ENCODE measurements at places on chromosomes 5 and 9.

GRCh38 chr5:38527475-38527874 lies 29.0 kb downstream of the LIFR start:
- H3K4me1 ChIP-seq = no peaks in the 10 kb centered on the region
- no peak for DNase-seq
- H3K36me3 ChIP-seq = no peaks in the 10 kb centered on the region

DNA sequence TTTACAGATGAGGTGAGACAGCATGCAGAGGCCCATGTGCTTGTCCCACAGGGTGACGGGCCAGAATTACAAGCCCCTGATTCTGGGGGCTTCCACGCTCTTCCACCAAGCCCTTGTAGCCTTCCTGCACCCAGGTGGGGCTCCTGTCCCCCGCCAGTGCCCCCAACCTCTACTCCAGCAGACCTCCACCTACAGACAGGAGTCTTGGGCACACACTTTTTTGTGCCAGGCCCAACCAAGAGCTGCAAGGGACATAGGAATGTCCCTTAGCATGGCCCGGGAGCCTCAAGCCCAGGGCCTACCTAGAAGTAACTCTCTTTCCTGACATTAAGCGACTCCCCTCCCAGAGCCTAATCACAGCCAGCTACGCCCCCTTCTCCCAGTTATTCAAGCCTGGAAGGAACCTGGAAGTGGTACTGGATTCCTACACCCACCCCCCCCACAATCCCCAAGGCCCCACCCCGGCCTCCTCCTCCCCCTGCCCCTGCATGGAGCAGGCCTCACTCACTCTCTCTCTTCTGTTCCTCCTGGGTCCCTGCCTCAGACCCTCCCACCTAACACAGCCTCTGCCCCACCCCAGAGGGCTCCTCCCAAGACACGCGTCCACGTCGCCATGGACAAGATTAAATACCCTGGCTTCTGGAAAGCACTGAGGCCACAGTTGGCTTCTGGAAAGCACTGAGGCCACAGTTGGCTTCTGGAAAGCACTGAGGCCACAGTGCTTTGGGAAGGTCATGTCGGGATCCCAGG lies 30.5 kb downstream of the ADAMTS2 start:
- H3K4me1 ChIP-seq = no peaks in the 10 kb centered on the region
- H3K27ac ChIP-seq = peak overlapping the region; percentile 40
- DNase-seq = no peak
- no peaks in the 10 kb centered on the region for H3K36me3 ChIP-seq

DNA sequence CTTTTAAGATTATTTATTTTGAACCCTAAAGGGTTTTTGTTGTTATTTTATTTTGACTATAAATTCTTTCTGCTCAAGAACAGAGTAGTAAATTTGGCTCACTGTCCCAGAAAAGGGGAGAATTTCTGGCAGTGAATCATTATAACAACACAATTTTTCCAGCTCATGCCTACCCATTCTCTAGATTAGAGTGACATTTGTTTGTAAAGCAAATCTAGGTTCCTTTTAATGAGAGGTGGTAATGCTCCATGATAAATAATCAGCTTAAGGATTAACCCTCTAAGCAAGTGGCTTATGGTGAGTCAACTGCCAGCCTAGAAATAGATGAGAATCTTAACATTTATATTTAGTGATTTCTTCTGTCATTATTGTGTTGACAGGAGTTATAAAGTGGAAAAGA lies 409.2 kb downstream of the NFIB start:
- H3K27me3 ChIP-seq = no peaks in the 10 kb centered on the region
- no peaks in the 10 kb centered on the region for H3K36me3 ChIP-seq
- H3K4me1 ChIP-seq = no peaks in the 10 kb centered on the region
- no peak for DNase-seq

DNA sequence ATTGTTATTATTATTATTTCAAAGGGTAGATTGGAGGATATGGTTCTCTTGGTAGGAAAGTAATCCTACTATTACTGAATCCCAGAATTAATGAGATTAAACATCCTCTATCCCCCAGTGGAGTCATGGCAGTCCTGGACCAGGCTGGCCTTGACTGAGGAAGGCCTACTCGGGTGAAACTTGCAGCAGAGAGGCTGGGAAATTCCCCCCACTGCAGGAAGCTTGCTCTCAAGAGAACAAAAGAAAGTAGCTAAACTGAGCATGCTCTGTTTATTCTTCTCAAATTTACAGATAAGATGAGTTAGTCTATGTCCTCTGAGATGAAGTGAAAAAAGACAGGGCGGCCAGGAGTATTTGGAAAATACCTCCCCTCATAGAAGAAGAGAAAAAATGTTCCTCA lies 233.9 kb upstream of the RPS23 start:
- H3K27me3 ChIP-seq = no peaks in the 10 kb centered on the region
- no peak for DNase-seq
- no peak overlapping the region for H3K4me3 ChIP-seq
- no peaks in the 10 kb centered on the region for H3K36me3 ChIP-seq
- H3K4me1 ChIP-seq = no peaks in the 10 kb centered on the region
- no peak overlapping the region for H3K27ac ChIP-seq

DNA sequence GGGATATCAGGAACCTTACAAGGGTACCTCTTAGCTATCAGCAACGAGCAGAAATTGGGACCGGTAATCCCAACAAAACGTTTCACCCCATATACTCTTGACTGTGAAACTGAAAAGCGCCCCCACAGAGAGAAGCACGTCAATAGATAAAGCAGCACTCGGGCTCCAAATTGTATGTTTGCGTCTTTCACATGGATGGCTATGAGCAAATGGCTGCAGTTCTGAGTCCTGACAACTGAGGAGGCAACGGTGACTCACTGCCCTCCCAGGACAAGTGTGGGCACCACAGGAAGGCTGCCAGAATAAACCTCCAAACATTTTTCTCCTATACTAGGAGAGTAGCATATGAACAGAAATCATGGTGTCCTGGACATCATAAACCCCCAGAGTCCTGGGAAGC lies 36.6 kb downstream of the SEMA4D start:
- no peak overlapping the region for H3K4me3 ChIP-seq
- no peaks in the 10 kb centered on the region for H3K36me3 ChIP-seq
- H3K4me1 ChIP-seq = no peaks in the 10 kb centered on the region
- no peak for DNase-seq
- no peaks in the 10 kb centered on the region for H3K27me3 ChIP-seq
- H3K27ac ChIP-seq = no peak overlapping the region

GRCh38 chr5:1019001-1019905 lies 10.7 kb downstream of the NKD2 start:
- no peaks in the 10 kb centered on the region for H3K27me3 ChIP-seq
- no peaks in the 10 kb centered on the region for H3K36me3 ChIP-seq
- no peaks in the 10 kb centered on the region for H3K4me1 ChIP-seq
- no peak overlapping the region for H3K4me3 ChIP-seq
- H3K27ac ChIP-seq = no peak overlapping the region

- no peaks in the 10 kb centered on the region for H3K27me3 ChIP-seq
- H3K4me1 ChIP-seq = peaks cover 13% of the 10 kb centered on the region
- H3K36me3 ChIP-seq = no peaks in the 10 kb centered on the region
- no peak overlapping the region for H3K27ac ChIP-seq
These were observed 899.2 kb upstream of the WWC1 start for GRCh38 chr5:167392240-167392639.

- H3K4me1 ChIP-seq = no peaks in the 10 kb centered on the region
- no peak for DNase-seq
- H3K27ac ChIP-seq = no peak overlapping the region
- peaks cover 14% of the 10 kb centered on the region for H3K36me3 ChIP-seq
- H3K4me3 ChIP-seq = no peak overlapping the region
These were observed 42.5 kb upstream of the PHF2 start for GRCh38 chr9:93533863-93534262.

- no peak overlapping the region for H3K27ac ChIP-seq
- no peaks in the 10 kb centered on the region for H3K27me3 ChIP-seq
- DNase-seq = no peak
- no peaks in the 10 kb centered on the region for H3K36me3 ChIP-seq
- H3K4me1 ChIP-seq = no peaks in the 10 kb centered on the region
These were observed 75.3 kb downstream of the NMUR2 start for GRCh38 chr5:152329761-152330283.

GRCh38 chr9:94821098-94821887 lies 94.8 kb downstream of the AOPEP start:
- H3K4me1 ChIP-seq = no peaks in the 10 kb centered on the region
- DNase-seq = no peak
- H3K36me3 ChIP-seq = no peaks in the 10 kb centered on the region
- no peaks in the 10 kb centered on the region for H3K27me3 ChIP-seq

DNA sequence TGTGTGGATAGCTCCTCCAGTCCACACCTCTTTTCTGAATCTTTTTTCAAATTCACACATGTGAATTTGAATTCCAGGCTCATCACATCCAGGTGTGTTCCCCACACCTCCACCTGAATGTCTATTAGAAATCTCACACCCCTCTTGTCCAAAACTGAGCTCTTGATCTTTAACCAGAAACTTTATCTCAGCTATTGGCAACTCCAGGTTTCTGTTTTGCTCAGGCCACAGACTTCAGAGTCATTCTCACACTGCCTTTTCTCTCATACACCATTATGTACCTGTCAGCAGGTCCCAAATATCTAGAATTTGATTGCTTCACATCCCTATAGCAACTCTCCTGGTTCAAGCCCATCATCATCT lies 11.6 kb downstream of the NIPSNAP3B start:
- no peak for DNase-seq
- H3K4me1 ChIP-seq = peaks cover 3% of the 10 kb centered on the region
- no peak overlapping the region for H3K4me3 ChIP-seq
- no peaks in the 10 kb centered on the region for H3K36me3 ChIP-seq
- H3K27me3 ChIP-seq = no peaks in the 10 kb centered on the region

- DNase-seq = no peak
- H3K4me1 ChIP-seq = no peaks in the 10 kb centered on the region
- H3K36me3 ChIP-seq = no peaks in the 10 kb centered on the region
- H3K27ac ChIP-seq = no peak overlapping the region
- no peak overlapping the region for H3K4me3 ChIP-seq
These were observed 618.7 kb downstream of the DNAH5 start for GRCh38 chr5:13325765-13326164.

DNA sequence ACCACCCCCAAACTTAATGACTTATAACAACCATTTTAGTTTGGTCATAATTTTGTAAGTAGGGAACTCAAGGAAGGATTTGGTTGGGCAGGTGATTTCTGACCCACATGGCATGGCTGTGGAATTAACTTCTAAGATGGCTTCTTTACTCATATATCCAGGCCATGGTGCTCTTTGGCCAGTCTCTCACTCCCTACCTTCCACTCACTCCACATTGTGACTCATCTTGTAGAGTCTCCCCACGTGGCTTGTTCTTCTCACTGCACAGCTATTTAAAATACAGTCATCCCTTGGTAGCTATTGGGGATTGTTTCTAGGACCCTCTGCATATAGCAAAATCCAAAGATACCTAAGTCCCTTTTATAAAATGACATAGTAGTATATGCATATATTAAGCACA lies 76.6 kb upstream of the MAST4 start:
- no peaks in the 10 kb centered on the region for H3K36me3 ChIP-seq
- no peaks in the 10 kb centered on the region for H3K27me3 ChIP-seq
- no peak overlapping the region for H3K27ac ChIP-seq
- DNase-seq = no peak
- H3K4me1 ChIP-seq = no peaks in the 10 kb centered on the region
- H3K4me3 ChIP-seq = no peak overlapping the region

DNA sequence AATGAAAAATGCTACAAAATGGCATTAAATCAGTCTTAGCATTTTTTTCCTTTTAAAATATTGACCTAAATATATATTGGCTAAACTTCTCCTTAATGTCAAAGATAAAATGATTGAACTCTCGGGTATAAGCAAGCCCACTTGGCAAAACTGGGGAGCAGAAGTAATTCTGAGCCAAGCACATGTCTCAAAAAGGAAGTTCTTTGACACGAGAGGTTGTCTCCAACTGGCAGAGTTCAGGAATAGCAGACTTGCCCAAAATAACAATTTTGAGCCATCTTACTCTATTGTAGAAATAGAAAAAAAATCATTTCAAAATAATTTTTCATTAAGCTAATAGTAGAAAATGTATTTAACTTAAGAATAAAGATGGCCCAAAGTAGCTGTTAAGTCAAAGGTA lies 10.4 kb upstream of the MLLT3 start:
- H3K27me3 ChIP-seq = no peaks in the 10 kb centered on the region
- no peak overlapping the region for H3K27ac ChIP-seq
- no peaks in the 10 kb centered on the region for H3K36me3 ChIP-seq
- no peak for DNase-seq

DNA sequence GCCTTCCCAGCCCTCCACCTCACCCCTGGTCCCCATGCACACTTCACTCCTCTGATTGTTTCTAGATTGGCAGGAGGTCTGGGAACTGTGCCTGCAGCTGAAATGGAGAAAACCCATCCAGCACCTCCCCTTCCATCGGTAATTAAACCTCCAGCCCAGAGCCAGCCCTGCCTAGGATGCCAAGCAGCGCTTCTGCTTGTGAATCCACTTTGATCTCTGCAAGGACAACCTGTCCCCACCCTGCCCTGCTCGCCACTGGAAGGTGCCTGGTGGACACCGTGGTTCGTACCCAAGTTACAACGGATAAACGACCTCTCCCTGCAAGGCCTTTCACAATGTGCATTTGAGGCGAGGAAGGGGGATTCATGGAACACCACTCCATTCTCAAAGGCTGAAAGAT lies 50.6 kb downstream of the IRX2 start:
- H3K27ac ChIP-seq = no peak overlapping the region
- no peaks in the 10 kb centered on the region for H3K27me3 ChIP-seq
- no peak overlapping the region for H3K4me3 ChIP-seq
- H3K4me1 ChIP-seq = no peaks in the 10 kb centered on the region
- DNase-seq = no peak

DNA sequence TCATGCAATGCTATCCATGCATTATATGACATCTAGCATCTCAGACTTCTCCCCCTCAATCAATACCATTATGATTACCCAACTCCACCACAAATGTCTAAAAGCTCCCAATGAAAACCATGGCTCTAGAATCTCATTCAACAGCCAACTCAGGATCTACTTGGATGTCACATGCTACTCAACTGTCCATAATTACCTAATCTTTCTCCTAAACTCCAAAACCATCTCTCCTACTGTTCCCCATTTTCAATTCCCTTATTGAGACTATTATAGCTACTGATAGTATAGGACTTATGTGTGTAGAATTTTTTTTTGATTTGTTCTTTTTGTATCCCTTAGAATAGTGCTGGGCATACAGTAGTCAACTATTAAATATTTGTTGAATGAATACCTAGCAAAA lies 8.2 kb upstream of the STRBP start:
- H3K27ac ChIP-seq = no peak overlapping the region
- no peak overlapping the region for H3K4me3 ChIP-seq
- DNase-seq = no peak

GRCh38 chr9:37056046-37056920 lies 22.2 kb upstream of the PAX5 start:
- no peak overlapping the region for H3K4me3 ChIP-seq
- DNase-seq = no peak
- H3K27me3 ChIP-seq = no peaks in the 10 kb centered on the region
- H3K4me1 ChIP-seq = no peaks in the 10 kb centered on the region
- H3K27ac ChIP-seq = no peak overlapping the region
- H3K36me3 ChIP-seq = no peaks in the 10 kb centered on the region
